ENCODE measurements at places on chromosomes 3 and 15.

GRCh38 chr3:158819282-158819681, 17.4 kb downstream of the MFSD1 start:
- no peak for DNase-seq

DNA sequence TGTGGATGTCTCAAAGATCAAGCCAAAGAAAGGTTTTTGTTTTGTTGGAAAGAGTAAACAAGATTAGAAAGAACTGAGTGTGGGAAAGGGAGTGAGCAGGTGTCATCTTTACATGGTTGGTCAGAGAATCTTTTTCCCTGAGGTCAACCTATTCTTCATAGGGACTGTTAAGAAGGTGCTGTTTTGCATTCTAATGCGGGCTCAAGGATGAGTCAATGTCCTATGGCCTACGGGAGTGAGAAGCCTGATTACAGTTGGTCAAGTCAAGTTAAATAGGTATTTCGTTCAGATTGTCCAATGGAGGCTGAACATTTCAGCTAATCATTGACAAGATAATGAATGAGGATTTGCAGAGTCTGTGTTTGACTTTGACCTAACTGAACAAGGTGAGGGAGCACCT, 491.2 kb upstream of the PDZRN3 start:
- DNase-seq, result no peak

DNA sequence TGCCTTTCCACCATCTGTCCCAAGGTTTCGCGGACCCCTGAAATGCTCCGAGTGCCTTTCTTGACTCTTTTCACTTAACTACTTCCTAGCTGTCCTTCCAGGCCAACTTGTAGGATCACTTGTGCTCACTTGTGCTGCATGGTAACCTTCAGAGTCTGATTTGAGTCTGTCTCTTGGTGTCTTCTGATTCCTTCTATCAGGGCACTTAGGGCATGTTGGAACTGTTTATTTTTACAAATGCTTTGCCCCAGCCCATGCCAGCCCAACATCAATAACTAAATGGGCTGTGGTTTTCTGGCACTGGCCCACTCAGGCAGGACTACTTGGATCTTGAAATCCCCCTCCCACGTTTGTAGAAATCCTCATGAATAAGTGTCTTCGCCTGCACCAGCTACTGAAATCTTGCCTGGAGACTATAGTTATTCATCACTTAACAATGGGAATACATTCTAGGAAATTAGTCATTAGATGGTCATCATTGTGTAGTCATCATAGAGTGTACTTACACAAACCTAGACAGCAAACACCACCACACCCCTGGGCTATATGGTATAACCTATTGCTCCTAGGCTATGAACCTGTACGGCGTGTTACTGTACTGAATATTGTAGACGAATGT, 123.1 kb upstream of the STRIT1 start:
- no peak for DNase-seq

- DNase-seq, result no peak
Measured at GRCh38 chr3:163916596-163917560, 1161.4 kb downstream of the SI start.

DNA sequence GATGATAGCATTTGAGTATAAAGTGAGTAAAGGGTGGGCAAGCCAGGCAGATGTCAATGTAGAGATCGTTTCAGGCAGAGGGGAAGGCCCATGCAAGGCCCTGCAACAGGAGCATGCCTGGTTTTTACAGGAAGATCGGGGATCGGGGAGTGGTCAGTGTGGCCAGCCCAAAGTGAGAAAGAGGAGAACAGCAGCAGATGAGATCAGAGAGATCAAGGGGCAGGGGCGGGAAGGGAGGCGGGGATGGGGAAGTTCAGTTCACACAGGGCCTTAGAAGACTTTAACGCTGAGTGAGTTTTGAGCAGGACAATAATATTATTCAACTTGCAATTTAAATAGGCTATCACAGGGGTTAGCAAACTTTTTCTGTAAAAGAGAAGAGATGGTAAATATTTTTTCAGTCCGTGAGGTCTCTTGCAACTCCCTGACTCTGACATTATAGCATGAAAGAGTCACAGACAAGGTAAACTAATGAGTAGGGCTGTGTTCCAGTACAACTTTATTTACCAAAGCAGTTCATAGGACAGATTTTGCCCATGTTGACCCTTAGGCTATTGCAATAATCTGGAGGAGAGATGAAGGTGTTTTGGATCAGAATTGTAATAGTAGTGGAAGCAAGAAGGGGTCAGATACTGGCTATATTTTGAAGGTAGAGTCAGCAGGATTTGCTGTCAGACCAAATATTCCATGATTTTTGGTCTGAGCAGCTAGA, 12.4 kb upstream of the CD47 start:
- no peak for DNase-seq

- DNase-seq, result no peak
Measured at GRCh38 chr3:154799800-154800199, 280.3 kb upstream of the MME start.

GRCh38 chr3:123324880-123325765, 123.4 kb downstream of the SEC22A start:
- no peak for DNase-seq

GRCh38 chr3:185332026-185332735, 30.8 kb upstream of the MAP3K13 start:
- DNase-seq, result no peak

DNA sequence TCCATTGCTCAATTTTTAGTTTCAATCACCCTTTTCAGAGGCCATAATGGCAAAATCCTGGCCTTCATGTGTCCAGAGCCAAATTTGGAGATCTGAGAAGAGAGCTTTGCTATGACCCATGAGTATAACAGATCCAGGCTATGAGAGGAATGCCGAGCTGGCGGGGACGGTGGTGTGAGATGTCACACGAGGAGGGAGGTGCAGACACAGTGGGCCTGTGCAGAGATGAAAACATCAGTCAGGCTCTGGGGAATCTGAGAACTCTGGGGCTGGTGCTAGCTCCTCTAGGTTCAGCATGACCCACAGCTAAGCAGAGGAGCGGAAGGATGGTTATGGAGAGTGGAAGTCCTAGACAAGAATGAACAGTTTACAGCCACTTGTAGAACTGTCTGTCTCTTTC, 398.3 kb upstream of the ATP10A start:
- DNase-seq, result no peak

GRCh38 chr15:99486371-99487336, 79.1 kb upstream of the MEF2A start:
- DNase-seq, result no peak

DNA sequence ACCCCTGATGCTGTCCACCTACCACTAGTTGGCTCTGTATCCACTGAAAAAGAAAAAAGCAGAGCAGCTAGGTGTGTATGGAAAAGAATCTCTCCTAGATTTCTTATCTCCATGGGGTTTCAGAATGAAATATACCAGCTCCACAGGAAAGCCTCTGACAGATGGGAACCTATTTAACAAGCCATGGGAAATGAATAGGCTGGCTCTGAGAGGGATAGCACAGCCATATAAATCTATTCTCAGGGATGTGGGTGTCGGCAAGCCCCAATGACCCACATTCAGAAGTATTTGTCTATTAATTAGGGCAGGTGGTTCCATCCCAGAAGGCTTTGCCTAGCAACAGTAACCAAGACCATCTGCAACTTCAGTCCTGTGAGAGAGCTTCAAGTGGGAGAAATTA, 694.1 kb downstream of the AGBL1 start:
- DNase-seq, result no peak

GRCh38 chr15:70576696-70577095, 186.7 kb downstream of the UACA start:
- DNase-seq, result no peak

DNA sequence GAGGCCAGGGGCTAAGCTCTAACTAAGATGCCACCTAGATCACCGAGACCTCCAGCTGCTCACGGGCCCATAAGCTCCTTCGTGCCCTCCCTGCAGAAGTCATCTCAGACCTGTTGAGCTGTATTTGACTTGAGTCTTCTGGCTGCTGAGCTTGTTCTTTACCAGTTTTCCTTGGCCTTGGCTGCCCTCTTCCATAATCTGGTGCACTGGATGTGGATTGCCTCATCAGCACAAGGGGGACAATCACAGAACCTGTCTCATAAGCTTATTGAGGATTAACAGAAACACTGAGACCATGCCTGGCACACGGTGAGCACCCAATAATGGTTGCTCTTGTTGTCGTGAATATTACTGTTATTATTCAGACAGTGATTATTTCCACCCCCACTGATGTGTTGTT, 101.1 kb downstream of the EPHB1 start:
- DNase-seq, result no peak

DNA sequence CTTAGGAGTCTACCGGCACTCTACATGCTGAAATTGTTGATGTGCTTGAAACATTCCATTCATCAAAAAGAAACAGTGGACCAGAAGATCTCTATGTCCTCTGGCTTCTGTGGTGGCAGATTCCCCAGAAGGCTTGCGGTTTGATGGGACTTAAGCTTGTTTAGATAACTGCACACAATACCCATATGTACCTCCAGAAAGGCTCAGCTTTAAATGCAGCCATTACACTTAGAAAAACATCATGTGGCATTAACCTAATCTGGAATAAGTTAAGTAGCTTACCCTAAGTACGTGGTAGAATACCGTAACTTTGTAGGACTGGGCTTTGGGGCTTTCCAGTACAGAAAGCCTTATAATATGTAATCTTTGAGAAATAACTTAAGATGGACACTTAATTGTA, 187.3 kb downstream of the RBMS3 start:
- DNase-seq, result no peak

DNA sequence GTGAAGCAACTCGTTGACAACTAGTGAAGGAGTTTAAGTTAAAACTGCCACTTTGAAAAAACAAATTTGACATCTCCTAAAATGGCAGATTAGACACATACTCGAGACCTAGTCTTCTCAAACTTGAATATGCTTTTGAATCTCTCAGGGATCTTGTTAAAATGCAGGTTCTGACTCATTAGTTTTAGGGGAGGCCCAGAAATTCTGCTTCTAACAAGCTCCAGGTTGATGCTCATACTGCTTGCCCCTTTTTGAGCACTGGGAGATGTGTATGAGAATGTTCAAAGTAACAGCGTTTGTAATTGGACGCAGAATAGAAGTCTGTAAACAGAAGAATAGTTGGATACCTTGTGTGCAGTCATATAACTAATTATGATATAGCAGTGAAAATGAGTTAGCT, 1.6 kb downstream of the C3orf38 start:
- no peak for DNase-seq

GRCh38 chr3:1439395-1439794, 346.6 kb downstream of the CNTN6 start:
- no peak for DNase-seq

- DNase-seq, result no peak
Measured at GRCh38 chr3:8239095-8239494, 262.5 kb upstream of the LMCD1 start.

DNA sequence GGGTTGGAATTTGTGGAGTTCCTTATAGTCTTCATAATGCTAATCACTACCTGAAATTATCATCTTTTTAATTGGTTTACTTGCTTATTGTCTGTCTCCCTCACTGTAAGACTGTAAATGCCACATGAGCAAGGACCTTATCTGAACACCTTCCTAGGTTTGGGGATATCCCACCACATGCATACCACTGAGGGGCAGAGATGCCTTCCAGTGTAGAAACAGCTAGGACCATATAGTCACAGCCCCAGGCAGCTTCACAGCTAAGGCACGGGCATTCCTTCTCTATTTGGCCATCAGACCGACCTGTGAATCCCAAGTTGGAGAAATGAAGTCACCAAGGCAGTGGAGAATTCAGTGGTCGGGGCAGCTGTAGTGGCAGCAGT, 28.6 kb downstream of the PAQR9 start:
- DNase-seq, result no peak

GRCh38 chr3:100316641-100317069, 17.9 kb upstream of the NIT2 start:
- DNase-seq, result no peak

GRCh38 chr3:194369522-194370279, at the start of gene LRRC15:
LRRC15 (minus strand) TSS chr3:194369743; CDS start chr3:194361043, 8,700 bp downstream.
- DNase-seq, result no peak

- DNase-seq, result no peak
Measured at GRCh38 chr3:37453393-37454389, 279.3 kb upstream of the LRRFIP2 start.

DNA sequence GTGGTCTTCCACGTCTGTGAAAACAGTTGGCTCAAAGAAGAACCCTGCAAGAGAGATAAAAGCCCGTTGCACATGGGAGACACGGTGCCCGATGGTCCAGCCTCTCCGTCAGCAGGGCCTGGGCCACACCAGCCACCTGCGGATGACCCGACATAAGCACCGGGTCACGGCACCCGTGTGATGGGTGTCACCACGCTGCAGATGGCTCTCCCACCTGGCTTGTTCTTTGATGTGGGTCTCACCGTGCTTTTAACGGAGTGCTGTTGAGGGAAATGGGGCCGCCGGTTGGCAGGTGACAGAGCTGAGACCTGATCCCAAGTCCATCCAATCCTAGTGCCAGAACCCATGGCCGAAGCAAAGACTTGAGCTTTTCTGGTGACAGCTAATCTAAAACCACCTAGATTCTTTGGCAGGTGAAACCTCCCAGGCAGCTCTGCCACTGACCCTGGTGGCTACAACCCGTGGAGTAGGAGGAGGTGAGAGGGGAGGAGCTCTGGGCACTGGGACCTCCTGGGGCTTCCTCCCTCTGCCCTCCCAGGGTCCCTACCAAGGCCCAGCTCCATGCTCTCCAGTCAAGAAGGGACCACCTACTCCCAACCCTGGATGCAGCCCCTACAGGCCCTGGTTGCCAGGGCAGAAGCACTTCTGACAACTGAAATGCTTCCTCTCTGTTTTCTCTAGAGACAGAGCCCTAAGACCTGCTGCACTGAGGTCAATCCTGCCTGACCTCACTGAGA, 23.4 kb upstream of the SLC41A3 start:
- no peak for DNase-seq

DNA sequence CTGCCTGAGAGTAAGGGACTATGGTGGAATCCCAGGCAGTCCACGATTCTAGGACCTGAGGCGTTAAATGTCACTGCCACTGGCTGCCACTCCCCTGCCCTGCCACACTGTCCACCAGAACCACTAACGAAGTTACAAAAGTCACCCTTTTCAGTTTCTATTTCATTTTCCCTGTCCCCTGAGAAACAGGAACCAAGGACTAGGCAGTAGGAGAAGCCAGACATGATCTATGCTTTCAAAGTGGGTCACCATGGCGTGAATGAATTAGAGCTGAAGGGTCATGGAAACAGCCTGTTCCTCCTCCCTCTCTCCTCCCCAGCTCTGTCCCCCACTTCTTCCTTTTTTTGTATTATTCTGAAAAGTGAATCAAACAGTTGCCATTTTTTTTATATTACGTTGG, 9.1 kb upstream of the ADPRH start:
- no peak for DNase-seq

- DNase-seq, result no peak
Measured at GRCh38 chr3:156675830-156676767, 1.7 kb downstream of the TIPARP start.

GRCh38 chr3:139317660-139318430, 26.0 kb upstream of the MRPS22 start:
- no peak for DNase-seq

All from stimulated activated CD8-positive, alpha-beta memory T cell treated with anti-CD3 and anti-CD28 coated beads, Interleukin-7, amount 100 ng/mL, for 1 hour (primary cell).